ENCODE measurements at places on chromosomes 2 and 18.

DNA sequence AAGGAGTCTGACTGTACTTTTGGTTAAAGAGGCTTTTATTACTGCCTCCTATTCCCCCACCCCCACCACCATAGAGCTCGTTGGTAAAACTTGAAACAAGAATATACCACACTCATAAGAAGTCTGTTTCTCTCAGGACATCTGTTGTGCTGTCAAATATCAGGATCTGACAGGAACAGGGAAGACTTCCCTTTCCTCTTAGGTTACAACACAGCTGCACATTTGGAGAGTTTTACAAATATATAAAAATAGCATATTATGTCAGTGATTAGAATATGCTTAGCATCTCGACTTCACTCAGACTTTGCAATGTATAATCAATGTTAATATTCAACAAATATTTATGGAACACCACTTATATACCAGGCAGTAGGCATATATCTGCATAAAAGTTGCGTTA lies 439.6 kb upstream of the REG3G start:
- no peak for DNase-seq

DNA sequence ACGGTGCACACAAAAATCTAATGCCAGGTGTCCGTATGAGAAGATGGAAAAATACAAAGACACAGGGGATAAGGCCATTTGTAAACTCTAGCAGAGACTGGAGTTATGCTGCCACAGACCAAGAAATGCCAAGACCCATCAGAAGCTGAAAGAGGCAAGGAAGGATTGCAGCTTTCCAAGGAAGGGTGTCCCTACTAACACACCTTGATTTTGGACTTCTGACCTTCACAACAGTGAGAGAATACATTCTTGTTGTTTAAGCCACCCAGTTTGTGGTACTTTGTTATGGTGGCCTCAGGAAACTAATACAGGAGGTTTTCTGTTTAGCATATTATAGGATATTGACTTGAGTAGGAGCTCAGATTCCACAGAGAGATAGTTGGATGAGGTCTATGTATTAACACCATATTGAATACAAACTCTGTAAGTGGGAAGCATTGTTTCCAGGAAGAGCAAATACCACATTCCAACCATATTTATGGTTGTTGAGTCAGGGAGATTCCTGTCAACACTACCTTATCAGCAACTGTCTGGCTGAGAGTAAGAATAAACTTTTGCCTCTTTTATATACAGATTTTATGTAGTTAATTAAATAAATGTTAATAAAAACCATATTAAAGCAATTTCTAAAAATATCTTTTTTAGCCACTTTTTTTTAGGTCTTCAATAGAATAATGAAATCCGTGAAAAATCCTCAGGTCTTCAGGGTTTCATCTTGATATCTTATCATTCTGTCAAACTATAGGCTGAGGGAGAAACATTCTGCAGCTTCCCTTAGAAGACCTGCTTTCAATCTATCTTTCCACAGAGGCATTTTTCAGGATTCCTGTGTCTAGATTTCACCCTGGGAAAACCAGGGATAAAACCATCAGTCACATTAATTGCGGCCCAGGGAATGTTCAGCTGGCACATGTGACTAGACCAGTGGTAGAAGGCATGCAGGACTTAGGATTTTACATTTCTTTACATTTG lies 35.4 kb upstream of the HNMT start:
- DNase-seq, result no peak

DNA sequence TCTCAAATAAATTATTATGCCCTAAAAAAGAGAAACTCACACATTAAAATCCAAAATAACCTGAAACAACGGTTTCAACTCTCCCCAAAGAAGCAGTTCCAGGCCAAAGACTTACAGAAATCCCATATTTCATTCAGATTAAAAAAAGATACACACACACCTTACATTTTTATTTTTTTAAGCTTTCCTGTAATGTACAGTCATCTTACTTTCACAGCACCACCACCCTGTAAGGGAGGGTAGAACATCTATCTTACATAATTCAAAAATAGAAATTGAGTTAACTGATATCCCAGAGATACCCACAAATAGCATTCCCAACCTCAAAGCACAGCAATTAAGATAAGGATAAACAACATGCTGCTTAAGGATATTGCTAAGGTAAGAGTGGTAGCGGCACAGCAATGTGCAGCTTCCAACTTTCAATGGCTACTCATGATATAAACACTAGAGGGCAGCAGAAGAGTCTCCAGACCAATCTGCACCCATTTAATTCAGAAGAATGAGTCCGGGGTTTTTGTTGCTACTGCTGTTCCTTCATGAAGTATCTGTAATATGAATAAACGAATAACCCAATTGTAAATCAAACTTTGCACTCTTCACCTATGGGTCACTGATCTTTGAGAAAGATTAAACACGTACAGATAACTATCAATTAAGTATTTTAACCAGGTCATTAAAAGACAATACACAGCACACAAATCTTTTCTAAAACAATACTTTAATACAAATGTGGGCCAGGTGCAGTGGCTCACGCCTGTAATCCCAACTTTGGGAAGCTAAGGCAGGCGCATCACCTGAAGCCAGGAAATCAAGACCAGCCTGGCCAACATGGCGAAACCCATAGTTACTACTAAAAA lies 11.3 kb downstream of the GFPT1 start:
- no peak for DNase-seq

- no peak for DNase-seq
These were observed 14.5 kb upstream of the KCNK3 start for GRCh38 chr2:26678035-26678434.

DNA sequence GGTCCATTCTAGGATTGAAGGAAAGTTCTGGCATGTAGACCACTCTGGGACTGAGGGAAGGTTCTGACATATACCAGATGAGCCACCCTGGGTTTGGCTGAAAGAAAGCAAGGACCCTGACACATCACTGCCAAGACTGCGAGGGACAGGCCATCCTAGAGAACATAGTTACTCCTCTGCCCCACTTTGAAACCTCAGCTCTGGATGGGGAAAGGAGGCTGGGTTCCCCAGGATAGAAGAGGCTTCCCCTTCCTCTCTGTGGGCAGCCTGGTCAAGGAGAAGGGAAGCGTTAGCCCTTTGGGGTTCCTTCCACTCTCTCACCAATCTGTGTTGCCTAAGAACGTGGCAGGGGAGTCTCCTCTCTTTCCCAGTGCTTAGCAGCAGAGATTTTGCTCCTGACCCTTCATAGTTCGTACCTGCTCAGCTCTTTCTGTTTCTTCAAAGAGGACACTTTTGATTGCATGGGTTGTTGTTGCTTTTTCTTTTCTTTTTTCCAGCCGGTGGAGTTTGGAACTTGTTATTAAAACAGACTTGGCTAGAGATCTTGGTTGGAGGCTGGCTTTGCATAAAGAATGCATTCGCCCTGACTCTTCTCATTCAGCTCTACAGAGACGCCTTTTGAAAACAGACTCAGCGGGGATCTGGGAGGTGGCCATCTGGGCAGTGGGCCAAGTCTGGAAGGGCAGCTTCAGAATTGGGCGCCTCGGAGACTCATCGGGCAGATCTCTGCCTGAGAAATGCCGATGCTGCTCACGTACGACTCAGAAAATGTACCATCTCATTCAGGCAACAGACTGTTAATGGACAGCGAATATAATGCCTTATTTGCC lies 166.1 kb downstream of the CLIP4 start:
- DNase-seq, result no peak

DNA sequence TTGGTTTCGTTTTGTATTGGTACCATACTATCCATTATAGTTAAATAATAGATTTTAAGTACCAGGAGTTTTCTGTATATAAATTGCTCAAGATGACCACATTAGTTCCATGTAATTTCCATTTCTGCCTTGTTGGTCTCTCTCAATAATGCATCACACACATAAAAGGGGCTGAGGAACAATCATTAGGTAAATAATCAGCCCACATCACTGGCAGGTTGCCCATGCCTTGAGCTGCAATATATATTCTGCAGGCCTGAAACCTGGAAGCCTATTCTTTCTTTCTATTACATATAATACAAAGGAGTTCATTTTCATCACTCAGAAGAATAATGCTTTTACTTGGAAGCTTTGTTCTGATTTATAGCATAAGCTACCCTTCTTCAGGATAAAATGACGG lies 616.1 kb upstream of the PKDCC start:
- DNase-seq, result no peak

- DNase-seq, result no peak
These were observed 10.4 kb downstream of the TMEFF2 start for GRCh38 chr2:192184349-192184748.

- DNase-seq, result no peak
These were observed 218.2 kb downstream of the RAD51AP2 start for GRCh38 chr2:17299891-17300540.

DNA sequence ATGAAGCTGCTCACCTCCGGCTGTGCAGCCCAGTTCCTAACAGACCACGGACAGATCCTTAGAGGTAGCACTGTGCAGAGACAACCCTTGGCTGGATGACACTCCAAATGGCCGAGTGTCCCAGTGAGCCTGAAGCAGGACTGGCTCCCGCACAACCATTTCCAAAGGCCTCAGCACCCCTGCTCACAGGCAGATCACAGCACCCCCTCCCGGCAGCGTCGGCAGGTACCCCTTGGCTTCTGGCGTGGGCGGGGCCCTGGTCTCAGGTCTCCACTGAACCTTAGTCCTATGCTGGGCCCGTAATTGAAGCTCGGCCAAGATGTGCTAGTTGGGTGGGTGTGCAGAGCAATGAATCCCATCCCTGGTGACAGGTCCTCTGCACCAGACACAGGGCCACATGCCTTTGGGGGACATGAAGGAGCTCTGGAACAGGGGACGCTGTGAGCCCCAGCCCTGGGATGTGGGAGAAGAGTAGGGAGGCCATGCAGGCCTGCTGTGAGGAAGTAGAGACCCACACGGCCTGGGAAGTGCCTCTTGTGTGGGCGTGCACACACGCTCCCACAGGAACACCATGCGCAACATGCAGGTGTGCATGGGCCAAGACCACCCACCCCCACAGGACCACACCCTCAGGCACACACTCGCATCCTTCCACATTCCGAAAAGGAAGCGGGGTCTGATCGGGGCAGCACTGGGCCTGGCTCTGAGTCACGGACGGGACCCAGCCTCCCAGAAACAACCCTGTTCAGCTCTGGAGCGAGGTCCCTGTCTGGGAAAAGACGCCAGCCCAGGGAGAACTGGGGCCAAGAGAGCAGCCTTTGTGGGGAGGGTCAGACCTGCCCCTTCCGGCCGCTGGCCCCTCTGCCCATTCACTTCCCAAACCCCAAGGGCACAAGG lies 2.8 kb downstream of the DUSP2 start:
- DNase-seq, result peak; percentile 62

DNA sequence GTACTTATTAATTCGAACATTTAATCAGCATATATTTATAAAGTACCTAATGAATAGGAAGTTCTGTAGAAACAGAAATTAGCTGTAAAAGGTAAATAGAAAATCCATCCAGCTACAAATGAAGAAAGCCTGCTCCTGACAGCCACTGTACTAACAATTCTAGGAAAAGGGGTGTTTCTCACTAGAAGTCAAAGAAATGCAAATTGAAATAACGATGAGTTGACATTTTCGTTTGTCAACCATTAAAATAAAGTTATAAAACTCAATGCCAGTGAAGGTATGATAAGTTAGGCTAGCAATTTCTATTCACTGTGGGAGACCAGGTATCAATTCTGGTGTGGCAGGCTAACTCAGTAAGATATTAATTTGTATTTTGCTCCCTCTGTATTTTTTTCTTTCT lies 198.0 kb downstream of the ARL4C start:
- DNase-seq, result no peak

DNA sequence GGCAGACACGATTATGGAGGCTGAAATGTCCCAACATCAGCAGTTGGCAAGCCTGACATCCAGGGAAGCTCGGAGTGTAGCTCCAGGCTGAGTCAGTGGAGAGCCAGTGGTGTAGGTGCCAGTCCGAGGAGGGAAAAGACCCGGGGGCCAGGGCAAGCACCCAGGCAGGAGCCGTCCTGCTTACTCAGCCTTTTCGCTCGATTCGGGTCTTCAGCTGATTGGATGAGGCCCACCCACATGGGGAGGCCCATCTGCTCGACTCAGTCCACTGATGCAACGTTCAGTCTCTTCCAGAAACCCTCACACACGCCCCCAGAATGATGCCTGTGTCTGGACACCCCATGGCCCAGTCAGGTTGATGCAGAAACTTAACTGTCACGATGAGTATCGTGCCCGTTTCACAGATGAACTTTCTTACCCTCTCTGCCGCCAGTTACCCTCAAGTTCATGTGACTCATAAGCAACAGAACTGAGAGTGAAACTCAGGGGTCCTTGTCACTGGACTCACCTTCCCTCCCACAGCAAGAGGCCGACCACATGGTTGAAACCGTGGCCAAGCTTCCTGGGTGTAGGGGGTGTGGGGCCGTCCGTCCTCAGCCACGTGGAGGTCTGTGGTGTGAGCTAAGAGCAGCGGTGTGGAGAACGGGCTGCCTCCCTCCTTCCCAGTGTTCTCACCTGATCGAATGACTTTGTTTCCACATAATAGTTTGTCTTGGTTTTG lies 197.4 kb upstream of the HDAC4 start:
- no peak for DNase-seq

DNA sequence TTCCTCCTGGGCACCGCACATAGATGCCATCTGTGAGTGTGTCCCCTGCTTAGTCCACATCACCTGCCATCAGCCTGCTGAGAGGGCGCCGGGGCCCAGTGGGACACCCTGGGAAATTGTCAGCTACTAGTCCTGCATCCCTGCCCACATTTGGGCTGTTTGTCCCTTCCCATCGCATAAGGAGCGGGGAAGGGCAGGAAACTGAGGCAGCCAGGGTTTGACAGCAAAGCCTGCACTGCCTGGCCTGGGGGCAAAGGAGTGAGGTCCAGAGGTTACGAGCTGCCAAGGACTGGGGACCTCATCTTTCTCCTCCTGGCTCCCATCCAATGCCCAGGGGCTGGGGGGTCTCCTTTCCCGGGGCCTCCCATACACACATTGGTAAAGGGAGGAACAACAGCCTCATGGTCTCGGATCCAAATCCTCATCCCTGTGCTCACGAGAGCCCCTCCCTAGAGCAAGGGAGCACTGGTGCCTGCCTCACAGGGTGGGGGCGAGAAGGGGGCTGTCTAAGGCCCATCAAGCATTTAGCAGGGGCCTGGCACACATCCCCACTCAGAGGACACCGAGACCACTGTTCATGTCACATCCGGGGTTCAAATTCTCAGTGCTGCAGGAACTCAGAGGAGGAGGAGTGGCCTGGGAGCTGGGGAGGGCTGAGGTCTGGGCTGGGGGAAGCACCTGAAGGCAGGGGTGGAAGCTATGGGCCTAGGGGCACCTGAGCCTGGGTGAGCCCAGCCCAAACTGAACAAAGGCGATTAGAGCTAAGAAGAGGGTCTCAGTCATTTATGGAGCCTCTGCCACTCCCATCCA lies 113.8 kb downstream of the SMAD7 start:
- no peak for DNase-seq

GRCh38 chr2:236677368-236677767 lies 107.7 kb downstream of the ACKR3 start:
- DNase-seq, result no peak

GRCh38 chr2:229947544-229947943 lies 25.2 kb downstream of the FBXO36 start:
- no peak for DNase-seq

- no peak for DNase-seq
These were observed 520.6 kb downstream of the METTL4 start for GRCh38 chr18:2050702-2051201.

All from activated CD4-positive, CD25-positive, alpha-beta regulatory T cell (primary cell).